ENCODE measurements at places on chromosomes 3 and 15.

DNA sequence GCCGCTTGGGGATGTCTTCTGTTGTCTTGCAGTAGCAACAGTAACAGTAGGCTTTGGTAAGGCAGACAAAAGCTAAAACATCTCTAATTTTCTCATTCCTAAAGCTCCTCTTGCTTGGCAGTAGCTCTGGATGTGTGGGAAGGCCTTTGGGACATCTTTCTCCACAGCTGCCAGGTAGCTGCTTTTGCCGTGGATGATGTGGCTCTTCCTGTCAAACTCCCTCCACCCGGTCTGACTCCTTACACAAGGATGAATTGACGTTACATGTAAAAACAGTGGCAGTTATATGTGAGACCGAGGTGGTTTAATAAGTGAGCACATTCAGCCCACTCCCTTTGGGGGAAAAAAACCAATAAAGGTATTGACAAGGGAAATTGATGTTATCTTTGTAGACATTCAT lies 309.1 kb downstream of the TUSC7 start:
- no peak for DNase-seq

- DNase-seq: no peak
Observed at GRCh38 chr15:100783291-100783690, 96.3 kb upstream of the ALDH1A3 start.

DNA sequence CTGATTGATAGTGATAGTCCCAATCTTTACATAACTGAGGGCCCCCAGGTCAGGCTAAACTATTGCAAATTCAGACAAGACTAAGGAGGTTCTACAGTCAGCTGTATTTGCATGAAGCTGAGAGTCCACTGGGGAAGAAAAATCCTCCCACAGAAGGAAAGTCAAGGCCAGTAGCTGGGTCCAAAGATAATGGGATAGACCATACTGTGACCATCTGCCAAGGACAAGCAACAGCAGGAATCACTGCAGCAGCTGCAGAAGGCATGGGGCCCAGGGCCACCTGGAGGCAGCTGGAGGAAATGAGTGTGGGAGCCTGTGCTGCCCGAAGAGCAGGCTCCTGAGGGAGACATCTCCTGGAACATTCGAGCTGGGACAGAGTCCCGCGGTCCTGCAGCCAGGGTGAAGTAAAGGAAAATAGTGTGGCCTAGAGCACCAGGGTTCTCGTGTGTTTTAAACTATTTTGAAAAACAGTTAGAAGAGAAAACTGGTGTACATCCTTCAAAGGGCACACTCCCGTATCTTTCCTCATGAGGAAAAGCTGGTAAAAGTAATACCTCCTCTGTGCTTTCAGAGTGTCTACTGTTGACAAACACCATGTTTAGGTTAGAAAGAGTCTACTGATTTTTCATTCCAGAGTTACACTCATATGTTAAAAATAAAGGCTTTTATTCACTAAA lies 13.2 kb upstream of the TMEM212 start:
- DNase-seq: no peak

GRCh38 chr3:39990532-39990931 lies 181.1 kb downstream of the MYRIP start:
- peak; percentile 62 for DNase-seq

GRCh38 chr3:171833789-171834460 lies 9.2 kb upstream of the TMEM212 start:
- DNase-seq: peak; percentile 29

GRCh38 chr15:37682304-37682703 lies 252.1 kb upstream of the TMCO5A start:
- DNase-seq: no peak

DNA sequence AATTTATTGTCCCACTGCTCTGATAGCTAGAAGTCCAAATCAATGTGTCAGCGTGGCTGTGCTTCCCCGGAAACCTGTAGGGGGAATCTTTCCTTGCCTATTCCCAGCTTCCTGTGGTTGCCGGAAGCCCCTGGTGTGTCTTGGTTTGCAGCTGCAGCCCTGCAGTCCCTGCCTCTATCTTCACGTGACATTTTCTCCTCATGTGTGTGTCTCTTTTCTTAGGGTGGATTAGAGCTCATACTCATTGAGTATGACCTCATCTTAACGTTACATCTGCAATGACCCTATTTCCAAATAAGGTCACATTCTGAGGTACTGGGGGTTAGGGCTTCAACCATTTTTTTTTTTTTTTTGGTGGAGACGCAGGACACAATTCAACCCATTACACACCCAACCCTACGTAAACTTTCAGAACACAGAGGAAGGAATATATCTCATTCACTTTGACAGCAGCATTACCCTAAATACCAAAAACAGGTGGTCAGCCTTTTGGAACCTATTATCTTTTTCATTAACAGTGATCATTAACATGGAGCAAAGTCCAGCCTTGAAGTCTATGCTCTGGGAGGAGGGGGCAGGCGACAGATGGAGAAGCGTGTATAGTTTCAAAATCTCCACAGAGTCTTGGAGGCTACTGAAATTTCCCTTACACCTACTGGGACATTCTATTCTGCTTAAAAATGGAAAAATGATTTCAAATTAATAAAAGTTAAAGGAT lies 88.6 kb downstream of the RYK start:
- no peak for DNase-seq

GRCh38 chr3:53046171-53047170 lies 598 bp upstream of the SFMBT1 start:
- no peak for DNase-seq

DNA sequence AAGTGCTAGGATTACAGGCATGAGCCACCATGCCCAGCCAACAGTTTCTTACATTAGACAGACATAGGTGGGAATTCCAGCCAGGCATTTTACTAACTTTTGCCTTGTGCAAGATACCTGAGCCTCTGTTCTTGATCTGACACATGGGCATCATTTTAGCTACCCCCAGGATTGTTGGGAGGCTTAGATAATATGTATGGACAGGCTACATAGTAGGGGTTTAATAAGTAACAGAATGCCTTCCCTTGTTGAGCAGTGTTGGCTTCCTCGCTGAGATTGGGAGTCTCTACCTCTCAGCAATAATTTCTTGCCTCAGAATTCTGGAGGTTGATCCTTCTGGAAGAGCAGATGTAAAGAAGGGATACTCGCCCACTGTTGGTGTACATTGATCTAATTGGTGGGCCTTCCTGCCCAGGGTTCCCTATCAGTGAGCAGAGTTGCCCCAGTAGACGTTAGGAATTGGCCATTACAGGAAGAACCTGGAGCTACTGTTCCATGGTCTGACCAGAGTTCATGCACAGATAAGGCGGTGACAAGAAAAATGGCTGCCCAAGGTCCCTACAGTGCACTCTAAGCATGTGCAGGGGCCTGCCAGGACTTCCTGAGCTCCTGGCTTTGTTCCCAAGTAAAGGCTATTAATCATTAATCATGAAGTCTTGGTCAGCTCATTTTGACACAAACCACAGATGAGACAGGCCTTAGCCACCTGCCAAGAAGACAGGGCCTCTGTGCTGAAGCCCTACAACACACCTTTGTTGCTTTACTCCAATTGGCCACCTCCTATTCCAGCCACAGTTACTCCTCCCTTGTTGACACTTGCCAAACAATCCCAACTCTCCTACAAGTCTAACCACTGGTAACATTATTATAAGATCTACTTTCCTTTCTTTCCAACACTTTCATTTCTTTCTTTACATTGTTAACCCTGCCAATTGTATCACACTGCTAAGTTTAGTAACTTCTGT lies 5.0 kb upstream of the IL17RE start:
- DNase-seq: no peak

DNA sequence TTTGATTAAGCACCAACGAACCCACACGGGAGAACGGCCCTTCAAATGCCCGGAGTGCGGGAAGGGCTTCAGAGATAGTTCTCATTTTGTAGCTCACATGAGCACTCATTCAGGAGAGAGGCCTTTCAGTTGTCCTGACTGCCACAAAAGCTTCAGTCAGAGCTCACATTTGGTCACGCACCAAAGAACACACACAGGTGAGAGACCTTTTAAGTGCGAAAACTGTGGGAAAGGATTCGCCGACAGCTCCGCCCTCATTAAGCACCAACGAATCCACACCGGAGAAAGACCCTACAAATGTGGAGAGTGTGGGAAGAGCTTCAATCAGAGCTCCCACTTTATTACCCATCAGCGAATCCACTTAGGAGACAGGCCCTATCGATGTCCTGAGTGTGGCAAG lies 8.7 kb downstream of the ZNF774 start:
- no peak for DNase-seq

GRCh38 chr3:9930804-9931418 lies 2.7 kb upstream of the CRELD1 start:
- DNase-seq: no peak

- no peak for DNase-seq
Observed at GRCh38 chr3:178258121-178258520, 278.1 kb upstream of the KCNMB2 start.

GRCh38 chr3:184716622-184717398 lies 4.9 kb upstream of the MAGEF1 start:
- DNase-seq: no peak

GRCh38 chr3:72162649-72163184 lies 377.8 kb upstream of the PROK2 start:
- no peak for DNase-seq
